LHCN-M2 (cell line): ENCODE measurements at places on chromosomes 12 and 14. TPM values are rescaled to one million over a fixed set of nuclear protein-coding genes. Genes with fewer than 3 reads are reported as not detected.

DNA sequence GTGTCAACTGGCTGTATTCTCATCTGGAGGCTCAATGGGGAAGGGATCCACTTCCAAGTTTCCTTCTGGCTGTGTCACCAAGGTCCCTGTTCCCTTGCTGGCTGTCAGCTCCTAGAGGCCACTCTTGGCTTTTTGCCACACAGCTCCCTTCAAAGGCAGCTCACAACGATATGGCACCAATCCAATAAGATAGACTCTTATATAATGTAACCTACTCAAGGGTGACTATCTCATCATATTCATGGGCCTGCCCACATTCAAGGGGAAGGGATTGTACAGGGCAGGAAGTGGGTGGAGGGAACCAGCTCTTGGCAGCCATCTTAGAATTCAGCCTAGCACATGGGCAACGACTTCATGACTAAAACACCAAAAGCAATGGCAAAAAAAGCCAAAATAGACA is 98.7 kb upstream of the PLXNC1 start:
- no peak for DNase-seq

GRCh38 chr12:38669530-38669929 is 235.9 kb downstream of the CPNE8 start:
- no peak for DNase-seq

The SDSL gene
- 6.5 and 8.3 TPM in 2 replicates for total RNA-seq

DNA sequence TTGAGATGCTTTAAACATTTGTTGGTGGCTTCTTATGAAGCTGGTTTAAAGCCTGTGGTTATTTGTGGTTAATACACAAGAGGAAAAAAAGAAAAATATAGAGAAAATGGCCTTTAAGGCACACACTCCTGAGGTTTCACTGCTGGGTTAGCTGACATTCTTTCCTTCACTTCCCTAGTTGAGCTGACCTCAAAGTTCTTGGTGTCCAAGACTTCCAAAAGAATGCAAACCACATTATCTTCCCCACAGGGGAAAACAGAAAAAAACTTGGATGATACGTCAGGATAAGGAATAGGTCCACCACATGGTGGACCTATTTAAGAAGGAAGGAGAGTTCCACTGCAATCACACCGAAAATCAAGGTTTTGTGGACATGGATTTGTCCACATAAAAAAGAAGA is 94.3 kb downstream of the SLC25A21 start:
- DNase-seq: peak; percentile 92

DNA sequence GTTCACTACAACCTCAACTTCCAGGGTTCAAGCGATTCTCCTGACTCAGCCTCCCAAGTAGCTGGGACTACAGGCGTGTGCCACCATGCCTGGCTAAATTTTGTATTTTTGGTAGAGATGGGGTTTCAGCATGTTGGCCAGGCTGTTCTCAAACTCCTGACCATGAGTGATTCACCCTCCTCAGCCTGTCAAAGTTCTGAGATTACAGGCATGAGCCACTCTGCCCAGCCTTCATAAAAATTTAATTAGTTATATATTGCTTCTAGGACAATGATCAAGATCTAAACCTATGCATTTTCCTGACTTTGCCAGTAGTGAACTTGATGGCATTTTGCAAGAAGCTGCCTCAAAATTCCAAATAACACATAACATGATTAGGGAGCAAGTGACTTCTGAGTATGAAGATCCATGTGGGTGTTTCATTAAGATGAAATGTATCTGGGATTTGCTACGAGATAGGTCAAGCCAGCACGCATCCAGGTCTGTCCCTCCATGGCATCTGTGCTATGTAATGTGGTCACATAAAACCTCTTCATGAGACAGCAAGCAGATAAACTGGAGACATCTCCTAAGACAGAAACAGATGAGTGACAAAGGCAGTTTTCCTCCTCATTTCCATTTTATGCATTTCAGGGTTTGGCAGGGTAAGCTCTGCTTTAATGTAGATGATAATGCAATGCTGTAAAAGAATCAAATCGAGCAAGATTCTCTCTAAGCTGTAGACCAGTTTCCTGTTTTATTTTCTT is 319.4 kb upstream of the ATP2B1 start:
- no peak for DNase-seq

- no peak for DNase-seq
Measured at GRCh38 chr14:38158468-38158867, 49.2 kb upstream of the SSTR1 start.

DNA sequence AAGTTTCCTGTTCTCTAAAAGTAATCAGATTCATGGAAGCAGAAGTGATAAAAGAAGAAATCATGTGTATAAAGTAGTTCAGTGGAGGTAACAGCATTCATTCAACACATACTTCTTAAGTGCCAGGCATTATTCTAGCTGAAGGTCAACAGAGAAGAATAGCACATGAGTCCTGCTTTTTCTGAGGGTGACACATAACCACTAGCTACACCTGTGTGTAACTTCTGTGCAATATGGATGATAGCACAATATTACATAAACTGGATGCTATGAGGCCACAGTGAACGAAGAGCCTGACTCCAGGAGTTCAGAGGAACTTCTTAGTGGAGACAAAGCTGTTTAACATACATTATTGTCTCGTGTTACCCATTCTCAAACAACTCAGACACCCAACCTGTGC is 114.3 kb upstream of the PCED1B start:
- DNase-seq: no peak

- peak; percentile 54 for DNase-seq
Measured at GRCh38 chr12:14366209-14367039, 942 bp downstream of the ATF7IP start.

The CLEC7A gene
- not detected in 2 replicates for total RNA-seq

DNA sequence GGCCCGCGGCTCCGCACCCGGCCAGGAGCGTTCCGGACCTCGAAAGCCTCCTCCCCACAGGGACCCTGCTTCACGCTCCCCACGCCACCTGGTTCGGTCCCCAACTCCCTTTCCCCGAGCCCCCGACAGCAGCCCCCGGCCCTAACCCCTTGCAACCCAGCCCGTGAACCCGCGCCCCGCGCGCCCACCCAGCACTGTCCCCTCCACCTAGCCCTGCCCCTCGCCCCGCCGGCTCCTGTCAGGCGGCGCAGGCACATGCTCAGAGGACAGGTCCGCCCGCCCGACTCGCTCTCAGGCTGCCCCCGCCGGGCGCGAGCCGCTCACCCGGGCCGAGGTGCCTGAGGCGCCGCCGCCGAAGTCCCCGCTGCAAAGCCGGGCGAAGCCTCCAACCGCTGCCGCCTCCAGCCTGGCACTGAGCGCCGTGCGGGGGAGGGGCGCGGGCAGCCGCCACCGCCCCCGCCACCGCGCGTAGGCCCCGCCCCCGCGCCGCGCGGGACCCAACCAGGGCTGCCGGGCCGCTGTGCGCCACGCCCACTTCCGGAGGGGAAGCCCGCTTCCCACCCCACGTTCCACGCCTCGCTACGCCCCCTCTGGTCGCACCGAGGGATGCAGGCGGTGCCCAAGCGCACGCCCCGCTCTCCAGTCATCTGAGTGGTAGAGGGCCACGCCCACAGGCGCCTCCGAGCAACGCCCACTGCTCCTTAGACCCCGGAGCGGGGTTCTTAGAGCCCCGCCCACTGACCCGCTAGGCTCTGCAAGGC is at the start of gene CORO1C:
Gene CORO1C (minus strand): TSS at position 414 of the 761 bp plus-strand sequence. CDS start 30,200 bp downstream, outside the sequence.
- peak; percentile 95 for DNase-seq

The KRT83 gene
- not detected in 2 replicates for total RNA-seq

- DNase-seq: peak; percentile 49
Measured at GRCh38 chr14:29601616-29602015, 326.0 kb downstream of the PRKD1 start.
